ENCODE measurements at places on chromosomes 1 and 21. TPM values are rescaled to one million over a fixed set of nuclear protein-coding genes. Genes with fewer than 3 reads are reported as not detected.

The RSPH1 gene
- 0.10 TPM for total RNA-seq

The ARHGAP29 gene
- 0.10 TPM for total RNA-seq

The PLA2G4A gene
- total RNA-seq = 2.2 TPM

The FGR gene
- total RNA-seq = 123 TPM

The VTCN1 gene
- not detected for total RNA-seq

The FCRL5 gene
- 6.6 TPM for total RNA-seq

The CFAP141 gene
- total RNA-seq = not detected

The AKR7A2 gene
- 17.8 TPM for total RNA-seq

The FBXO2 gene
- 2.6 TPM for total RNA-seq

The LCE1C gene
- total RNA-seq = not detected

The OR2AK2 gene
- total RNA-seq = 0.10 TPM

The S100A8 gene
- total RNA-seq = 801 TPM

The RNU1-1 gene
- total RNA-seq = under 0.01 TPM

The KCNJ9 gene
- total RNA-seq = not detected

The SNRNP40 gene
- 75.8 TPM for total RNA-seq

The CFAP107 gene
- not detected for total RNA-seq

The PTPN7 gene
- 51.7 TPM for total RNA-seq

The RHD gene
- total RNA-seq = 1.2 TPM

The AMY2A gene
- total RNA-seq = not detected

The SLC37A1 gene
- 19.4 TPM for total RNA-seq

The TEDDM1 gene
- total RNA-seq = not detected

The ITLN2 gene
- total RNA-seq = not detected

The GOLT1A gene
- not detected for total RNA-seq

The UBE2U gene
- not detected for total RNA-seq

The CSF3R gene
- 153 TPM for total RNA-seq

The PYHIN1 gene
- total RNA-seq = 35.6 TPM

The GGPS1 gene
- total RNA-seq = 23.3 TPM

The UCHL5 gene
- 19.7 TPM for total RNA-seq

The SMIM11 gene
- total RNA-seq = 2.1 TPM
